GM12878 (cell line): ENCODE measurements at places on chromosomes 1 and 21. TPM values are rescaled to one million over a fixed set of nuclear protein-coding genes. Genes with fewer than 3 reads are reported as not detected.

Gene DNASE2B
- total RNA-seq: not detected in 2 replicates

Gene SDC3
- 0.24 and 0.36 TPM in 2 replicates for total RNA-seq

Gene PTGFRN
- total RNA-seq: 8.3 and 8.9 TPM in 2 replicates

Gene CFAP107
- not detected in 2 replicates for total RNA-seq

Gene HES3
- total RNA-seq: not detected in 2 replicates

Gene NBPF6
- not detected in 2 replicates for total RNA-seq

Gene TRIM17
- total RNA-seq: not detected in 2 replicates

Gene GJB4
- total RNA-seq: not detected in 2 replicates

Gene RHCE
- 0.18 TPM in 1 of 2 replicates, not detected in the other for total RNA-seq

Gene TAS1R1
- 0.11 TPM in 1 of 2 replicates, not detected in the other for total RNA-seq

Gene PHLDA3
- 33.7 and 35.5 TPM in 2 replicates for total RNA-seq

Gene PADI1
- total RNA-seq: not detected in 2 replicates

Gene LAMC2
- 1.1 and 1.5 TPM in 2 replicates for total RNA-seq

Gene TMIGD3
- 0.13 TPM in 1 of 2 replicates, not detected in the other for total RNA-seq

Gene CTTNBP2NL
- 10.7 and 11.3 TPM in 2 replicates for total RNA-seq

Gene CR1
- 7.3 and 7.8 TPM in 2 replicates for total RNA-seq

Gene MSH4
- 0.08 and 0.15 TPM in 2 replicates for total RNA-seq

Gene LPGAT1
- total RNA-seq: 37.5 and 40.6 TPM in 2 replicates

Gene CA14
- total RNA-seq: not detected in 2 replicates

Gene MIGA1
- 5.1 and 5.3 TPM in 2 replicates for total RNA-seq

Gene LHX8
- total RNA-seq: not detected in 2 replicates

Gene ATP1A2
- total RNA-seq: not detected in 2 replicates

Gene OLIG1
- not detected in 2 replicates for total RNA-seq

Gene EDN2
- 0.74 and 0.98 TPM in 2 replicates for total RNA-seq

Gene MRPL55
- 47.6 and 54.9 TPM in 2 replicates for total RNA-seq

Gene TBX19
- total RNA-seq: 1.1 and 1.2 TPM in 2 replicates

Gene TMEM82
- not detected in 2 replicates for total RNA-seq

Gene PEX11B
- total RNA-seq: 31.1 and 33.2 TPM in 2 replicates

Gene TEDDM1
- total RNA-seq: not detected in 2 replicates

Gene RGS5
- total RNA-seq: 2.8 TPM in 2 replicates

Gene EFHD2
- 106 and 107 TPM in 2 replicates for total RNA-seq

Gene PDIK1L
- 11.9 and 13.7 TPM in 2 replicates for total RNA-seq

Gene CACNA1E
- 19.4 and 22.0 TPM in 2 replicates for total RNA-seq

Gene WNT3A
- total RNA-seq: not detected in 2 replicates

Gene KRTAP12-2
- not detected in 2 replicates for total RNA-seq

Gene COL6A2
- 0.58 and 1.3 TPM in 2 replicates for total RNA-seq

Gene CNKSR1
- 1.1 TPM in 2 replicates for total RNA-seq

Gene PIGR
- total RNA-seq: 4.7 and 5.0 TPM in 2 replicates

Gene SPATA1
- 2.2 and 2.4 TPM in 2 replicates for total RNA-seq

Gene LIN28A
- 0.58 and 0.59 TPM in 2 replicates for total RNA-seq

Gene SEC16B
- 0.10 and 0.21 TPM in 2 replicates for total RNA-seq

Gene RNU1-4
- 2,403 and 2,678 TPM in 2 replicates for total RNA-seq

Gene RGS16
- 54.9 and 57.1 TPM in 2 replicates for total RNA-seq

Gene DIRAS3
- total RNA-seq: not detected in 2 replicates

Gene AMIGO1
- total RNA-seq: 0.27 and 0.28 TPM in 2 replicates

Gene BCAR3
- 2.7 and 3.8 TPM in 2 replicates for total RNA-seq

Gene NPR1
- 0.56 and 0.72 TPM in 2 replicates for total RNA-seq

Gene CRP
- 0.54 and 0.72 TPM in 2 replicates for total RNA-seq

Gene WDR3
- 39.6 and 41.6 TPM in 2 replicates for total RNA-seq

Gene TMEM52
- total RNA-seq: not detected in 2 replicates

Gene STIL
- 22.9 and 23.3 TPM in 2 replicates for total RNA-seq

Gene ETNK2
- not detected in 2 replicates for total RNA-seq

Gene SLC26A9
- 0.11 and 0.15 TPM in 2 replicates for total RNA-seq

Gene ST6GALNAC5
- 0.13 TPM in 1 of 2 replicates, not detected in the other for total RNA-seq

Gene HMCN1
- total RNA-seq: 0.03 TPM in 1 of 2 replicates, not detected in the other

Gene FMO5
- total RNA-seq: 0.10 and 0.24 TPM in 2 replicates

Gene LAMB3
- total RNA-seq: 0.31 and 0.64 TPM in 2 replicates
